Hepatocyte (in vitro differentiated cells): ENCODE measurements at places on chromosomes 7 and 10. TPM values are rescaled to one million over a fixed set of nuclear protein-coding genes. Genes with fewer than 3 reads are reported as not detected.
A peak's percentile ranks its signal among the peaks of the same experiment; 100 is the strongest.

The ARHGEF5 gene
- total RNA-seq, result 16.9 and 24.2 TPM in 2 replicates

The ANKRD1 gene
- total RNA-seq, result 99.9 and 105 TPM in 2 replicates

The POT1 gene
- total RNA-seq, result 21.2 and 29.5 TPM in 2 replicates

The FIGNL1 gene
- 11.8 and 13.6 TPM in 2 replicates for total RNA-seq

The ADGRA1 gene
- total RNA-seq, result 0.47 TPM in 1 of 2 replicates, not detected in the other

The ANKIB1 gene
- 35.3 and 36.8 TPM in 2 replicates for total RNA-seq

The NKX1-2 gene
- 2.0 and 5.2 TPM in 2 replicates for total RNA-seq

The ARMC3 gene
- total RNA-seq, result 0.72 TPM in 1 of 2 replicates, not detected in the other

The ATOH7 gene
- 0.17 TPM in 1 of 2 replicates, not detected in the other for total RNA-seq

DNA sequence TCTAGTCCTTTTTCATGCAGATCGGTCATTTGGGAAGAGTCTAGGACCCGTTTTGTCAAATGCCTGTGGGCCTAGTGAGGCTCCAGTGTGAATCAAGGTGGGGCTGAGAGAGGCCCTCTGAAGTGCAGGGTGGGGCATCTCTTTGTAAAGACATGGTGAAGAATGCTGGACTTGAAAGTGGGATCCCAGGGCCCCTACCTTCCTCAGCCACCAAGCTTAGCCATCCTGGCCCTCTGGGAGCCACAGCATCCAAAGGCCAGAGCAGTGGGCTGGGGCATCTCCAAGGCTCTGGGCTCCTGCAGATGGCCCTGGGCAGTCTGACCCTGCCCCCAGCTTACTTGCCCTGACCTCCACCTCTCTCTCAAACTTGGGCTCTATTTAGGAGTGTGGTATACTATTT, 78.5 kb downstream of the ADCY1 start:
- H3K27me3 ChIP-seq, result no peaks in the 10 kb centered on the region
- DNase-seq, result no peak
- H3K4me3 ChIP-seq, result no peak overlapping the region
- no peaks in the 10 kb centered on the region for H3K36me3 ChIP-seq
- peaks cover 6% of the 10 kb centered on the region for H3K4me1 ChIP-seq

- peak overlapping the region; percentile 63 for H3K27ac ChIP-seq
- H3K4me1 ChIP-seq, result peaks cover 16% of the 10 kb centered on the region
- no peaks in the 10 kb centered on the region for H3K36me3 ChIP-seq
- DNase-seq, result peak; percentile 32
Measured at GRCh38 chr7:26006426-26006825, 145.6 kb upstream of the NFE2L3 start.

GRCh38 chr7:33500703-33501701, 371.6 kb downstream of the BBS9 start:
- no peaks in the 10 kb centered on the region for H3K27me3 ChIP-seq
- H3K4me1 ChIP-seq, result no peaks in the 10 kb centered on the region
- no peak for DNase-seq
- no peak overlapping the region for H3K27ac ChIP-seq
- H3K36me3 ChIP-seq, result no peaks in the 10 kb centered on the region

DNA sequence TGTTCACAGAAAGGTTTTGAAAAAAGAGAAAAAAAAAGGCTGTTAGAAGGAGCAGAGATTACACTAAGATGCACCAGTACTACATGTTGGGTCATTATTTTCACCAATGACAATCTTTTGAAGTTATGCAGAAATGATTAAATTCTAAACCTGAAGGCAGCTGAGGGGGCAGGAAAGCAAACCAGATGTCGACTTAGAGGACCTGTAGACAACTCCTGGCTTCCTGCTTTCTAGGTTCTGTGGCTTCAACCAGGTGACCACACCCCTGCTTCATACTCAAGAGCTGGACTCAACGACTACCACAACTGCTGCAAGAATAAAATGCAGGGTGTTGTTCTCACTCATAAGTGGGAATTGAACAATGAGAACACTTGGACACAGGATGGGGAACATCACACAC, 30.0 kb downstream of the MYOF start:
- no peaks in the 10 kb centered on the region for H3K36me3 ChIP-seq
- no peak overlapping the region for H3K4me3 ChIP-seq
- no peaks in the 10 kb centered on the region for H3K27me3 ChIP-seq
- no peak for DNase-seq
- H3K4me1 ChIP-seq, result peaks cover 8% of the 10 kb centered on the region

GRCh38 chr10:130000918-130001317, 36.8 kb upstream of the EBF3 start:
- H3K27ac ChIP-seq, result no peak overlapping the region
- H3K36me3 ChIP-seq, result no peaks in the 10 kb centered on the region
- H3K4me3 ChIP-seq, result no peak overlapping the region

DNA sequence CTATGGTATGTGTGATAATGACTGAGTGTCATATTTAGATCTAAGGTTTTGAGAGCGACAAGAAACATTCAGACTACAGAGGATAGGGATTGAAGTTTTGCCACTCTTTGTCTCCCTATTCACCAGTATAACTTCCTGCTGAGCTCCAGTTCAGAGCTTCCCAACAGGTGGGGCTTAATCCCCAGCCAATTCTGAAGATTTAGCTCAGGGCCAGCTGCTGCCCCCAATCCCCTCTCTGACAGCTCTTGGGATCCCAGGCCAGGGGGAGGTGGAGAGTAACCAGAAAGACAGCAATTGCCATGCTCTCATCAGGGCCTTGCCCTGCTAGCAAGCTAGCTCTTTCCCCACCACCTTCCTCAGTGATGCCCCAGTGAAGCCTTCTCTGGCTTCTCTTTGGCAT, 57.8 kb downstream of the TRIL start:
- H3K4me1 ChIP-seq, result peaks cover 7% of the 10 kb centered on the region
- H3K27ac ChIP-seq, result no peak overlapping the region
- H3K4me3 ChIP-seq, result no peak overlapping the region
- no peaks in the 10 kb centered on the region for H3K27me3 ChIP-seq
- no peak for DNase-seq

DNA sequence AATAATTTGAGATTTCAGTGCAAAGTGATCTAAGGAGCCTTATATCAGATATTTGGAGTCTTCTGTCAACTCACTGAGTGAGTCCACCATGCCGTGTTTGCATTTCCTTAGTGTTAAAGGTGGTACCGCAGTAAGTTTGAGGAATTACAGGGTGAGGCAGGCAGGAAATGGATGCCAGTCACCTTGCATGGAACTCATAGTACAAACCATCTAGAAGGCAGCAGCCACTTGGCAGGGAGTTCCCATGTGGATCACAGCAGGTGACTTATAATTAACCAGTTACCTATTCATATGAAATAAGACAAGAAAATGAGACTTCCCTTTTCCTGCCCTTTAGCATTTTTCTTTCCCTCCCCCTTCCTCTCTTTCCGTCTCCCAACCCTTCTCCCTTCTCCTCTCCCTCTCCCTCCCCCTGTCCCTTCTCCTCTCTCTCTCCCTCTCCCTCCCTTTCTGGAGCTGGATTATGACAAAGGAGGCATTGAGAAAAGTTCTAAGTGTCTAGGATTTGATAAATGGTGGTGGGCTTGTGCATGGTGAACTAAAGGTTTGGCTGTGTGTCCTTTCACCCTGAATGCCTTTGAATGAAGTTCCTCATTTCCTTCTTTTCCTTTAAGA, 94.1 kb downstream of the LRRC4 start:
- DNase-seq, result no peak
- no peaks in the 10 kb centered on the region for H3K4me1 ChIP-seq
- no peak overlapping the region for H3K4me3 ChIP-seq

DNA sequence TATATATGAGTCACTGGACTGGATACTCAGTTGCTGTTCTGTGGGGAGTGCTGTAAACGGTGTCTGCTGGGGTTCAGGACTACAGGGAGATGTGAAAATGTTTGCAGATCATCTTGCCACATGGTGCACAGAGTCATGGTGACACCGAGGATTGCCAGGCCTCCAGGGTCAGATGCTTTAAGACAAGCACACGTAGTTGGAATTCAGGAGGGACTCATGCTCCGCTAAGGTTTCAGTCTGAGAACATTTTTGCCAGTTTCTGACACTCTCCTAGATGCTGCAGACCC, 211.3 kb downstream of the CXCL12 start:
- H3K36me3 ChIP-seq, result no peaks in the 10 kb centered on the region
- no peak overlapping the region for H3K4me3 ChIP-seq
- no peak overlapping the region for H3K27ac ChIP-seq
- peaks cover 21% of the 10 kb centered on the region for H3K4me1 ChIP-seq
- H3K27me3 ChIP-seq, result no peaks in the 10 kb centered on the region
- no peak for DNase-seq

- no peak overlapping the region for H3K27ac ChIP-seq
- H3K4me1 ChIP-seq, result no peaks in the 10 kb centered on the region
- DNase-seq, result no peak
Measured at GRCh38 chr7:40799-41750, 151.3 kb upstream of the FAM20C start.

DNA sequence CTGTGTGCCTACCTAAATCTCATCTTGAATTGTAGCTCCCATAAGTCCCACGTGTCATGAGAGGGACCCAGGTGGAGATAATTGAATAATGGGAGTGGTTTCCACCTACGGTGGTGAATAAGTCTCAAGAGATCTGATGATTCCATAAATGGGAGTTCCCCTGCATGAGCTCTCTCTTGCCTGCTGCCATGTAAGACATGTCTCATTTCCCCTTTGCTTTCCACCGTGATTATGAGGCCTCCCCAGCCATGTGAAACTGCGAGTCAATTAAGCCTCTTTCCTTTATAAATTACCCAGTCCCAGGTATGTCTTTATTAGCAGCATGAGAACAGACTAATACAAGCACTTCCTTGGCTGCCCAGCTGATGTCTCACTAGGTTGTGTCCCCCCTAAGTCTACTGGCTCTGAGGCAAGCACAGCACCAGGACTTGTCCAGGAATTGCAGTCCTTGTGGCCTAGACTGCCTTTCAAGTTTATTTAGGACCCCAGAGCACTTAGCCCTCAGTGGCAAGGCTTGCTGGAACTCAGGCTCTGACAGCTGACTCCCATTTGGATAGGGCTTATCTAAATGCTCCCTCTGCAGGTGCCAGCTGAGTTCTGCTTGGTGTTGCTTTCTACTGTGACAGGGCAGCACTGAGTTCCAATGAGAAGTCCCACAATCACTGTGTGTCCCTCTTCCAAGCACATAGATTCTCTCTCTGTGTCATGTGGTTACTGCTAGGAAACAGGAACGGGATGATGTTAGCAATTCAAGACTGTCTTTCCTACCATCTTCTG, 59.0 kb upstream of the TAS2R16 start:
- no peak overlapping the region for H3K4me3 ChIP-seq
- H3K27me3 ChIP-seq, result no peaks in the 10 kb centered on the region
- H3K36me3 ChIP-seq, result no peaks in the 10 kb centered on the region
- peak; percentile 14 for DNase-seq

- no peak overlapping the region for H3K4me3 ChIP-seq
- H3K27me3 ChIP-seq, result peaks cover 6% of the 10 kb centered on the region
- no peak for DNase-seq
Measured at GRCh38 chr10:131003455-131003854, 308.1 kb downstream of the TCERG1L start.

DNA sequence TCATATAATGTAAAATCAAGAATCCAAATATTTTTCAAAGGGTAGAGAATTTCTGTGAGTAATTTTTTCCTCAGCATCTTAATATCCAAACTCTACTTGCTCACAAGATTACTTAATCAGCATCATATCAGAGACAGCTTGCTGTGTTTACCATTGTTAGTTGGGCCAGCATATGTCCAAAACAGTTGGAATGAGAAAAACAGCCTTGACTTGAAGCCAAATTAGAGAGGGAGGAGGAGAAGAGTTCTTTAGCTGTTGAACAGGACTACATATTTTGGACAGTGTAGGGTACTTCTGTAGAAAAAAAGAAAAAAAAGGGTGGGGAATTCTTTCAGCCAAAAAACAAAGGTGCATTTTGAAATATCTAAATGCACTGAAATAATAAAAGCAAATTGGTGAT, 69.8 kb downstream of the HDAC9 start:
- H3K27me3 ChIP-seq, result no peaks in the 10 kb centered on the region
- H3K36me3 ChIP-seq, result no peaks in the 10 kb centered on the region
- H3K4me1 ChIP-seq, result no peaks in the 10 kb centered on the region
- DNase-seq, result no peak

- no peaks in the 10 kb centered on the region for H3K27me3 ChIP-seq
- H3K4me3 ChIP-seq, result no peak overlapping the region
- no peak for DNase-seq
- no peaks in the 10 kb centered on the region for H3K36me3 ChIP-seq
- no peaks in the 10 kb centered on the region for H3K4me1 ChIP-seq
Measured at GRCh38 chr7:17991866-17992648, 35.6 kb downstream of the PRPS1L1 start.

GRCh38 chr7:132249256-132249971, 326.9 kb downstream of the PLXNA4 start:
- H3K36me3 ChIP-seq, result no peaks in the 10 kb centered on the region
- H3K4me1 ChIP-seq, result peaks cover 18% of the 10 kb centered on the region
- H3K4me3 ChIP-seq, result no peak overlapping the region
- no peak overlapping the region for H3K27ac ChIP-seq
- DNase-seq, result peak; percentile 54
- H3K27me3 ChIP-seq, result no peaks in the 10 kb centered on the region

DNA sequence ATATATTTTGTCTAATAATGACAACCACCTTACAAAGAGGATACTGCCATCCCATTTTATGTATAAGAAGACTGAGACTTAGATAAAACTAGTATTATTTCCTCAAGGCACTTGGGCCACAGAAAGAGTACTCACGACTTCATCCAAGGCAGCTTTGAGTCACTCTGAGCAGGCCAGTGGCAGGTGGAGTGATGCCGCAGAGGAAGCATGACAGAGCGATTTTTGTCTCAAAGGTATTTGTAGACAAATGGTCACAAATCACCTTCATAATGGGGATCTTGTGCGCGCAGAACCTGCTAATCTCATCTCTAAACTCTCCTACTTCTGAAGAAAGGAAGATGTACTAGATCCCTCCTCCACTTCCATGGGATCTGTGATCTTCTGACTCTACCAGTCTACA, 113.2 kb upstream of the NAMPT start:
- H3K27me3 ChIP-seq, result peaks cover 19% of the 10 kb centered on the region
- H3K27ac ChIP-seq, result no peak overlapping the region
- no peak overlapping the region for H3K4me3 ChIP-seq
- no peaks in the 10 kb centered on the region for H3K36me3 ChIP-seq
- no peaks in the 10 kb centered on the region for H3K4me1 ChIP-seq

DNA sequence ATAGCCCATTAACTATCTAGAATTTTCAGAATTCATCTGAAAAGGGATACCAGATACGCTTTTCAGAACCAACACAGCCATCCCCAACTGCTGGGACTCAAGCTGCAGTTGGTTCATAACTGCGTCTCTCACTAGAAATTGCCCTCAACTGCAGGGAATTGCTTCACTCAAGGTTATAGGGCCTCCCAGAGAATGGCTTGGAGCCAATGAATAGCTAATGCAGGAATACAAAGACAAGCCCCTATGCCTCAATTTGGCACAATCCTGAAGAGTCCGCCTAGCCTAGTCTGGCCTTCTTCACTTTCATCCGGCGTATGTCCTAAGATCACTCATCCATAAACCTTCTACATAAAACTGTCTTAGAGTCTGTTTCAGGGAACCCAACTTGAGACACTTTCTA, 164.0 kb downstream of the SKAP2 start:
- no peaks in the 10 kb centered on the region for H3K27me3 ChIP-seq
- no peaks in the 10 kb centered on the region for H3K36me3 ChIP-seq
- H3K4me3 ChIP-seq, result no peak overlapping the region
- no peak for DNase-seq
